ENCODE measurements at places on chromosomes 7 and 10. TPM values are rescaled to one million over a fixed set of nuclear protein-coding genes. Genes with fewer than 3 reads are reported as not detected.

DNA sequence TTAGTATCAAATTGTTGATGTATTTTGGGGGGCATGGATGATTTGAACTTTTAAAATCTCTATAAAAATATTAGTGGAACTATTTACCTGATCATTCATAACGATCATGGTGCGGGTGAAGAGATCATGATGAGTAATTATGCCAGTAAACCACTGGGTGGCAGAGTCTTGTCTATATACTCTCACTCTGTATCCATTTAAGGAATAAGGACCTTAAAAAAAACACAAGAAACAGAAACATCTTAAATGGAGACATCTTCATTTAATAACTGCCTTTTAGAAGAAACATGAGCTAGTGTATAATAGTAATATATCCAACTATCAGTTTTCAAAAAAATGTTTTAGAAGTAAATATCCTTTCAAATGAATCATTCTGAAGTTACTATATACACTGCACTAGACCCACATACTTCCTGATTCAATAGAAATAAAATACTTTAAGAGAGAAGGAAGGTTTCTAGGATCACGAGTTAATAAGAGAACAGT, 84.0 kb downstream of the NRBF2 start:
- H3K27me3 ChIP-seq = no peaks in the 10 kb centered on the region
- H3K4me3 ChIP-seq = no peak overlapping the region
- H3K4me1 ChIP-seq = no peaks in the 10 kb centered on the region
- peaks cover 8% of the 10 kb centered on the region for H3K36me3 ChIP-seq
- DNase-seq = peak; percentile 61
- no peak overlapping the region for H3K27ac ChIP-seq

- DNase-seq = peak; percentile 48
- H3K27me3 ChIP-seq = no peaks in the 10 kb centered on the region
- H3K4me3 ChIP-seq = no peak overlapping the region
- no peaks in the 10 kb centered on the region for H3K4me1 ChIP-seq
Observed at GRCh38 chr7:98810153-98810802, 59.5 kb downstream of the TMEM130 start.

- H3K27me3 ChIP-seq = no peaks in the 10 kb centered on the region
- H3K4me1 ChIP-seq = peaks cover under 1% of the 10 kb centered on the region
- H3K27ac ChIP-seq = no peak overlapping the region
- H3K4me3 ChIP-seq = no peak overlapping the region
- DNase-seq = no peak
- no peaks in the 10 kb centered on the region for H3K36me3 ChIP-seq
Observed at GRCh38 chr7:106071356-106071998, 40.6 kb downstream of the SYPL1 start.

- H3K4me3 ChIP-seq = no peak overlapping the region
- H3K36me3 ChIP-seq = no peaks in the 10 kb centered on the region
- no peaks in the 10 kb centered on the region for H3K27me3 ChIP-seq
- no peak for DNase-seq
Observed at GRCh38 chr10:132199268-132199853, 12.6 kb downstream of the DPYSL4 start.

GRCh38 chr7:151383638-151384351, 26.0 kb downstream of the WDR86 start:
- H3K27ac ChIP-seq = no peak overlapping the region
- H3K27me3 ChIP-seq = peaks cover 46% of the 10 kb centered on the region
- DNase-seq = no peak
- peaks cover 16% of the 10 kb centered on the region for H3K4me1 ChIP-seq
- no peaks in the 10 kb centered on the region for H3K36me3 ChIP-seq

- no peaks in the 10 kb centered on the region for H3K27me3 ChIP-seq
- peaks cover 16% of the 10 kb centered on the region for H3K4me1 ChIP-seq
- H3K27ac ChIP-seq = no peak overlapping the region
- no peak overlapping the region for H3K4me3 ChIP-seq
- DNase-seq = no peak
Observed at GRCh38 chr7:126842451-126842850, 410.3 kb downstream of the GRM8 start.

DNA sequence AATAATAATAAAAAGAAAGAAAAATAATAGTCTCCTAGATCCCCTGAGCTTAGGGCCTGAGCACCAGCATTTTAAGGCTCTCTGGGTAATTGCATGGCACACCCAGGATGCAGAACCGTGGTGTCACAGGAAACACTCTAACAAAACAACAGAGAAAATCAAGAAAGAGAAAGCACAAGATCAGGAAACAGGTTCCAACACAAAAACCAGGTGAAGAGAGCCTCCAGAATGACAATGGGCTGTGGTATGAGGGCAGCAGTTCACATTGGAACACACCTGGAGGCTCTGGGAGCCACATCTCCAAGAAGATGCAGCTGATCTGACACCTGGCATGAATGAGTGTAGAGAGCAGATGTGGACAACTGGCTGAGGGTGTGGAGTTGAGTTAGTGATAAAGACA, 7.1 kb downstream of the MMRN2 start:
- H3K4me3 ChIP-seq = no peak overlapping the region
- no peaks in the 10 kb centered on the region for H3K36me3 ChIP-seq
- no peak overlapping the region for H3K27ac ChIP-seq
- DNase-seq = no peak
- H3K4me1 ChIP-seq = peaks cover 21% of the 10 kb centered on the region
- no peaks in the 10 kb centered on the region for H3K27me3 ChIP-seq

DNA sequence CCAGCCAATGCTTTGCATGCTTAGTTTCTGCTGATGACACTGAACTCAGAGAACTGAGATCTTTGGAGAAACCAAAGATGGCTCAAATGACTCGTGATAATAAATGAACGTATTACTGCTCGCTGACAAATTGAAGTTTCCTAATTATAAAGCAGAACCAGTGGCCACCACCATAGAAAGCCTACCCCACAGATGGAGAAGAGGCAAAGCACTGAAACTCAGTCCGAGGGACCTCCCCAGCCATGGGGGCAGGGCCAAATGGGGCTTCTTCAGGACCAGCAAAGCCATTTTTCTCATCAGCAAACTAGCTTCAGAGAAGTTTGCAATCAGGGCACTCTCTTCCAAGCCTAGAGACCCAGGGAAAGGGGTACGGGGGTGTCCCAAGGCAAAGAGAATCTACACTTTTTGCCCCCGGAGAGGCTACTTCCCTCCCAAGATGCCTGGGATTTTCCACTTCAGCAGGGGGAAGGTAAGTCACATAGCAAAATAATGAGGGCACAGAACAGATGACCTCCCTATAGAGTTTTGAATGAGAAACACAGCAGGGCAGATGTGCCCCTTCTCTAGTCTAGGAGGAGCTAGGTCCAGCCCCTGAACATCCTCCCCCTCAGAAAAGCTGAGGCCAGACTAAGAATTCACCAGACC, 4.3 kb upstream of the IL6 start:
- no peak overlapping the region for H3K4me3 ChIP-seq
- H3K4me1 ChIP-seq = peaks cover 14% of the 10 kb centered on the region
- H3K27ac ChIP-seq = no peak overlapping the region
- peaks cover 12% of the 10 kb centered on the region for H3K27me3 ChIP-seq
- H3K36me3 ChIP-seq = no peaks in the 10 kb centered on the region

- H3K4me1 ChIP-seq = peaks cover 8% of the 10 kb centered on the region
- no peak for DNase-seq
- no peaks in the 10 kb centered on the region for H3K36me3 ChIP-seq
- H3K27me3 ChIP-seq = no peaks in the 10 kb centered on the region
- no peak overlapping the region for H3K4me3 ChIP-seq
Observed at GRCh38 chr10:308101-308500, 172.8 kb downstream of the ZMYND11 start.

- H3K4me1 ChIP-seq = no peaks in the 10 kb centered on the region
- DNase-seq = no peak
- H3K27me3 ChIP-seq = no peaks in the 10 kb centered on the region
- H3K4me3 ChIP-seq = no peak overlapping the region
- H3K27ac ChIP-seq = no peak overlapping the region
Observed at GRCh38 chr7:106866298-106867281, 1.5 kb downstream of the PIK3CG start.

GRCh38 chr10:50417886-50418830, 166.8 kb upstream of the ASAH2 start:
- DNase-seq = peak; percentile 79
- peaks cover 31% of the 10 kb centered on the region for H3K27me3 ChIP-seq
- H3K36me3 ChIP-seq = no peaks in the 10 kb centered on the region
- peaks cover 4% of the 10 kb centered on the region for H3K4me1 ChIP-seq
- H3K4me3 ChIP-seq = peak overlapping the region; percentile 83

DNA sequence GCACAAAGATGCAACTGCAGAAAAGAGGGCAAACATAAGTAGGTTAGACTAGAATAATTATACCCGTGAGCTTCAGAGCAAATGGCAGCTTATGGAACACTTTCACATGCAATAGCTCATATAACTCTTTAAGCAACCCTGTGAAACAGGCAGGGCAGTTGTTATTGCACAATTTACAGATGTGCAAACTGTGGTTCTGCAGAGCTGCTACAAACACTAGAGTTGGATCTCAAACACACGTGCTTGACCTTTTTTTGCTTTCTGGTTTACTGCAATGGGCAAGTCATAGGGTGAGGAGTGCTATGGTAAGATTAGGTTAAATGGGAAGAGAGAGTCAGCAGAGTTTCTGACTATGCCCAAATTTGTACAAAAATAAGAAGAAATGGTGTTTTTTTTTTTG, 610.8 kb downstream of the GATA3 start:
- H3K27me3 ChIP-seq = no peaks in the 10 kb centered on the region
- H3K36me3 ChIP-seq = no peaks in the 10 kb centered on the region
- no peak overlapping the region for H3K27ac ChIP-seq
- H3K4me3 ChIP-seq = no peak overlapping the region
- no peaks in the 10 kb centered on the region for H3K4me1 ChIP-seq

DNA sequence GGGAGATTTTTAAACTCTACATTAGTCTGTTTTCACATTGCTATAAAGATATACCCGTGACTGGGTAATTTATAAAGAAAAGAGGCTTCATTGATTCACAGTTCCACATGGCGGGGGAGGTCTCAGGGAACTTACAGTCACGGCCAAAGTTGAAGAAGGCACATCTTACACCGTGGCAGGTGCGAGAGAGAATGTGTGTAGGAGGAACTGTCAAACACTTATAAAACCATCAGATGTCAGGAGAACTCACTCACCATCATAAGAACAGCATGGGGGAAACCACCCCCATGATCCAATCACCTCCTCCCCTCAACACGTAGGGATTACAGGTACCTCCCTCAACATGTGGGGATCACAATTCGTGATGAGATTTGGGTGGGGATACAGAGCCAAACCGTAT, 129.5 kb downstream of the FGFR2 start:
- H3K27ac ChIP-seq = no peak overlapping the region
- no peak for DNase-seq
- no peaks in the 10 kb centered on the region for H3K4me1 ChIP-seq
- H3K27me3 ChIP-seq = no peaks in the 10 kb centered on the region

DNA sequence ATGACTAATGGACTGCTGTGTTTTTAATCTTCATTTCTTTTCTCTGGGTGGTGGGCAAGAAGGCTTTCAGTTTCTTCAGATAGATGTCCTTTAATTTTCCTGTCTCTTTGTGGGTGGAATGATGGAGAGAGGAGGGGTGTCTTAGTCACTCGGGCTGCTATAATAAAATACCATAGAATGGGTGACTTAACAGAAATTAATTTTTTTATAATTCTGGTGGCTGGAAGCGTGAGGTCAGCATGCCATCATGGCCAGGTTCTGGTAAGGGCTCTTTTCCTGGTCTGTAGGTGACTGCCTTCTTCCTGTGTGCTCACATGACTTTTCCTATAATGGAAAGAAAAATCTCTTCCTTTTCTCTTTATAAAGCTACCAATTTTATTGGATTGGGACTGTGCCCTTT, 6.3 kb downstream of the RSBN1L start:
- DNase-seq = no peak
- peaks cover 19% of the 10 kb centered on the region for H3K4me1 ChIP-seq
- no peaks in the 10 kb centered on the region for H3K36me3 ChIP-seq
- no peak overlapping the region for H3K27ac ChIP-seq

- no peaks in the 10 kb centered on the region for H3K4me1 ChIP-seq
- DNase-seq = no peak
- H3K27ac ChIP-seq = no peak overlapping the region
- no peak overlapping the region for H3K4me3 ChIP-seq
Observed at GRCh38 chr7:80807166-80807900, 111.5 kb downstream of the SEMA3C start.

GRCh38 chr10:27944005-27944404, 54.9 kb downstream of the ODAD2 start:
- no peak for DNase-seq
- no peak overlapping the region for H3K4me3 ChIP-seq
- H3K4me1 ChIP-seq = no peaks in the 10 kb centered on the region
- H3K27ac ChIP-seq = no peak overlapping the region
- H3K27me3 ChIP-seq = no peaks in the 10 kb centered on the region
- H3K36me3 ChIP-seq = no peaks in the 10 kb centered on the region

DNA sequence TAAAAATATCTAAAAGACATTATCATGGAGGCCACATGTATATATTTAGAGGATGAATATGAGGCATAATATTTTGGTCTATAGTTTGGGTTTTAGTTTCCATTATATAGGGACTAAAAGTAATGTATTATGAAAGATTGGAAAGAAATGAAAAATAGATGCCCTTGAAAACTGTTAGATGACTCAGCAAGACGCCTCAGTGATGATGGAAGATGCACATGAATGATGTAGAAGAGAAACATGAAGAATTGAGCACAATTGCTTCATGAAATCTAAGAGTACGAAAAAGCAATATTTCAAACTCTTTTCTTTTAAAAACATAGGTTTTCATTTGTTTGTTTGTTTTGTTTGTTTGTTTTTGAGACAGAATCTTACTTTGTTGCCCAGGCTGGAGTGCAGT, 89.8 kb downstream of the ARL4A start:
- H3K27me3 ChIP-seq = no peaks in the 10 kb centered on the region
- H3K27ac ChIP-seq = no peak overlapping the region
- no peak overlapping the region for H3K4me3 ChIP-seq
- no peaks in the 10 kb centered on the region for H3K36me3 ChIP-seq
- no peak for DNase-seq
- H3K4me1 ChIP-seq = no peaks in the 10 kb centered on the region

DNA sequence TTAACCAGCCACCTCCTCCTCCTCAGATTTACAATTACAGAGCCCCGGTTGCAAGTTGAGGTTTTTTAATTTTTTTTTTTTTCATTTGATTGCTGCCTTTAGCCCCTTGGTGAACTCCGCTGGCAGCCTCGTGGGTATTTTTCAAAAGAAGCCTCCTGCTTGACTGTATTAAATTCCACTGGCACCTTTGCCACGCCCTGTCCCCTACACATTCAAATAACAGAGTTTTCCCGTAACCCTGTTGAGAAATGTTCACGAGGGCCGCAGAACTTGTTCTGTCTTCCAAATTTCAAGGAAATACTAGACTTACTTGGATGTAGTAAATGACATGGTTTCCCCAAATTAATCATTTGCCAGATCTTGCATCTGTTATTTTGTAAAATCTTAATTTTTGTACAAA, 167.0 kb downstream of the ARID5B start:
- H3K36me3 ChIP-seq = no peaks in the 10 kb centered on the region
- no peaks in the 10 kb centered on the region for H3K27me3 ChIP-seq
- no peak overlapping the region for H3K4me3 ChIP-seq
- no peak overlapping the region for H3K27ac ChIP-seq
- DNase-seq = no peak

Gene ZMIZ2
- 7.6 TPM for total RNA-seq

Gene VAX1
- total RNA-seq = not detected

Gene POM121C
- 16.2 TPM for total RNA-seq

Gene ADAM8
- 3.2 TPM for total RNA-seq

Gene PIP
- total RNA-seq = not detected

Gene TSPAN12
- total RNA-seq = 17.3 TPM

Gene PDE6C
- total RNA-seq = not detected

Gene AKR1C1
- 3.7 TPM for total RNA-seq

Gene SNX10
- 19.5 TPM for total RNA-seq

Gene ZNF804B
- total RNA-seq = not detected

Gene ITPRID1
- total RNA-seq = not detected

Gene CNNM1
- 1.1 TPM for total RNA-seq
